ENCODE measurements at places on chromosomes 12 and 14.

DNA sequence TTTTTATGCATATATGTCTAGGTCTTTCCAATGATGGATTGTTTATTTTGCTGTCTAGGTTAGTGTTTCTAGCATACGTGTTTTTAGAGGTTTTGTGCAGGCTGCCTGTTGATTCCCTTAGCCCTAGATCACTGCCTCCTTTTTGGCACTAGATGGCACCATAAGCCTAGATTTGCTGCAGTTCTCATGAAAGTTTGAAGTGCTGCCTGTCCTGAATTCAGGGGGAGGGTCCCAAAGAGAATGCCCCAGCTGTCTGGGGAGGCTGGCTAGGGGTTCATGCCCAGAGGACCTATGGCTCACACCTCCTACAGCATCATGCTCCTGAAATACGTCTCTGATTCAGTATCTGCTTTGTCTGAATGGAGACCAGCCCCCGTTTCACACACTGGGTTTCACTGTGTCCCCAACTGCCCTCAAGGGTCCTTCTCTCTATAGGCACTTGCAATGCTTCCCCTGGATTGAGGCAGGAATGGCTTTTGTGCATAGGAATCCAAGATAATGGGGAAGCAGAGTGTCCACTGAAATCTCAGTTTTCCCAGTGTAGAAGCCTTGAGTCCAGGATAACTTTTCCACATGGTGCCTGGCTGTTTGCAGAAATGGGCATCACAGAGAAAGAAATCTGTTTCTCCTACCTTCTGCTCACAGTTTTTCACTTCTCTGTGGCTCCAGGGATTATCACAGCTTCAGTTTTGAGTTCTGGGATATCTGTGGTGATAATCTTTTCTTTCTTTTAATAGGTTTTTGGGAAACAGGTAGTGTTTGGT, 14.2 kb upstream of the TXNRD1 start:
- peak; percentile 8 for DNase-seq

- no peak for DNase-seq
These were observed 77.9 kb downstream of the PTGER2 start for GRCh38 chr14:52391881-52392615.

- DNase-seq, result no peak
These were observed 75.1 kb downstream of the FERMT2 start for GRCh38 chr14:52875707-52876106.

DNA sequence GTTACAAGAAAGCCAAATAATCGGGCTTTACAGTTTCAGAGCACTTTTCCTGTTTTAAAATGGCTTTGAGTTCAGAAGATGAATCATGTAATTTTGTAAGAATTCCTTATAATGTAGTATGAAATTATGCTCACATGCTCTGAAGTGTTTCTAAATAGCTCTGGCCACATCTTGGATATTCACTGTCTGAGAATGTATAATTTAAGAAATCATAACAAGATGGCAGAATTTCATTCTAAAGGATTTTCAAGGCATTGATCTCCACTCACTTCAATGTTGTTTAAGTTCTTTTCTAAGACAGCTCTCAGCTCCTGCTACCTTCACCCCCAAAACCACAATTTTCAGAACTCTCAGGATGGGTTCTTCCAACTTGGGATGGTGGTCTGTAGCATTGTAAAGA, 180.1 kb downstream of the DACT1 start:
- no peak for DNase-seq

- DNase-seq, result no peak
These were observed 28.0 kb downstream of the TXNRD1 start for GRCh38 chr12:104243551-104243950.

DNA sequence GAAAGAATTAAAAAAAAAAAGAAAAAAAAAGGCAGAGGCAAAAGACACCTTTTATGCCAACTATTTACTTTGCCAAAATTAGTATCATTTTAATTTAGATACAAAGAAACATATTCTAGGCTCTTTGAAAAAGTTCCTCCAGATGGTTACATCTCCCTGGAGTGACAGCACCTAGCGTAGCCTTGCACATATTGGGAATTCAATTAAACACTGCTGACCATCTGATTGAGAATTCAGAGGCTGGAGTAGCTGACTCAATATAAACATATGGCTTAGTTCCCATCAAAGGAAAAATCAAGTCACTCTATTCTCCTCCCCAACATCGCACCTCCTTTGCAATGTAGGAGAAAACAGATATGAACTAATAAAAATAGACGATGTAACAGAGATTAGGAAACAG, 36.4 kb downstream of the ANKS1B start:
- DNase-seq, result no peak

DNA sequence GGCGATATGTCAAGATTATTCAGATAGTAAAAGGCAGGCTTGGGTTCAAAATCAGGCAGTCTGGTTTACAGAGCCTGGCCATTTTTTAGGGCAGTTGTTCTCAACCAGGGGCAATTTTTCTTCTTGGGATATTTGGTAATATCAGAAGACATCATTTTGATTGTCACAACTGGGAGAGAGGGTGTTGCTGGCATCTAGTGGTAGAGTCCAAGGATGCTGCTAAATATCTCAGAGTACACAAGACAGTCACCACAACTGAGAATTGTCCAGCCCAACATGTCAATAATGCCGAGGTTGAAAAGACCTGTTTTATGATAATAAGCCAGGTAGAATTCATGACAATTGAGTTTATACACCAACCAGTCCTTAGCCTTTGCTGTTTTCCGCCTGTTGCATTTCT, 733.9 kb downstream of the NRXN3 start:
- DNase-seq, result no peak

GRCh38 chr14:39467889-39468524, 35.8 kb upstream of the FBXO33 start:
- DNase-seq, result no peak

DNA sequence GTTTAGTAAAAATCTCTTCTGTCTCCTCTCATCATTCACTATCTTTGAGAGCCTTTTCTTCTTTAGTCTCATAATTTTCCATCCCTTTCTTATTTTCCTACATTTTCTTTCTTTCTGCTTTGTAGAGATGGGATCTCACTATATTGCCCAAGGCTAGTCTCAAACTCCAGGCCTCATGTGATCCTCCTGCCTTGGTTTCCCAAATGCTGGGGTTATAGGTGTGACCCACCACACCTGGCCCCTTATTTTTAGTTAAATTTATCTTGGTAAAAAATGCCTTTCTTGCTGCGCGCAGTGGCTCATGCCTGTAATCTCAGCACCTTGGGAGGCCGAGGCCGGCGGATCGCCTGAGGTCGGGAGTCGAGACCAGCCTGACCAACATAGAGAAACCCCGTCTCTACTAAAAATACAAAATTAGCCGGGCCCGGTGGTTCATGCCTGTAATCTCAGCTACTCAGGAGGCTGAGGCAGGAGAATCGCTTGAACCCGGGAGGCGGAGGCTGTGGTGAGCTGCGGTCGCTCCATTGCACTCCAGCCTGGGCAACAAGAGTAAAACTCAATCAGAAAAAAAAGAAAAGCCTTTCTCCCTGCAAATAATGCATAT, 996 bp downstream of the SLC2A3 start:
- DNase-seq, result no peak

GRCh38 chr14:68677476-68677875, 115.4 kb downstream of the ZFP36L1 start:
- DNase-seq, result no peak

DNA sequence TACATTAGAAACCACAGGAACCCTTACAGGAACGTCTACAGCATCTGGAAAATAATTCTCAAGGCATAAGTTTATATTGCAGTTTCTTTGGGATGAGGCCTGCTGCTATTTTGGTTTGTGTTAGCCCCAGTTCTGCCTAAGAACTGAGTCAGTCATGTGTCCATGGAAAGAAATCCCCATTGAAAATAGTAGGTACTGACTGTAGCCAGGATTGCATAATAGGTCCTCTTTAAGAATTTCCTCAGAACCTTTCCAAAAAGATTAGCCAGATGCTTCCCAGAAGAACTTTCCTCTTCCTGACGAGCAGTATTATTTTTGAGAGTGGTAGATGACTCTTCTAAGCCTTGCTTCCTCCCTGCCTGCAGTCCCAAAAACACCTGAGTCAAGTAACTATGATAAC, 52.6 kb downstream of the RASSF8 start:
- no peak for DNase-seq

GRCh38 chr14:102086709-102086971, 204 bp downstream of the HSP90AA1 start:
- no peak for DNase-seq

GRCh38 chr14:81889529-81889928, 355.9 kb upstream of the SEL1L start:
- DNase-seq, result no peak

GRCh38 chr12:49923880-49924556, 20.3 kb upstream of the FAIM2 start:
- DNase-seq, result no peak

DNA sequence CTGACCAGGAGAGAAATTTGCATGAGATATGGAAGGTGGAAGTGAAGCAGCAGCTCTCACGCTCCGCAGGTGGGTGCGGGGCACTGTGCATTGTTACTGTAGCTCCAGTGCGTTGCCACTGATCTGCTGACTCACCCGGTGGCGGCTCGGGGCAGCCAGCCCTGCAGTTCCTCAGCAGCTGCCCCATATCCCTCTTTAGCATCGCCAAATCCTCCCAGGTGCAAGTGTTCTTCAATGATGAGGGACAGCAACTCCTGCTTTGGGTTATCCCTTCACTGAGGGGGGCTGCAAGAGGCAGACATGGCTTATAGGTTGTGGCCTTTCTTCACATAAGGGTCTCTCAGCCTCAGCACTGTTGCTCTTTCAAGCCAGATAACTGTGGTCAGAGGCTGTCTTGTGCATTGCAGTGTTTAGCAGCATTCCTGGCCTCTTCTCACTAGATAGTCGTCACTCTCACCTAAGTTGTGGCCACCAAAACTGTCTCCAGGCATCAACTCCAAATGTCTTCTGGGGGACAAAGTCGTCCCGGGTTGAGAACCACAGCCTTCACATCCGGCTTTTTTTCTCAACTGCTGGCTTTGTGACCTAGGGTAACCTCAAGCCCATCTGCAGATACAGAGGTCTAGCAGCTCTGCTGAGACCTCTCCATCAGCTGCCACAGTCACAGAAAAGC, 180.8 kb downstream of the EFCAB11 start:
- peak; percentile 25 for DNase-seq

DNA sequence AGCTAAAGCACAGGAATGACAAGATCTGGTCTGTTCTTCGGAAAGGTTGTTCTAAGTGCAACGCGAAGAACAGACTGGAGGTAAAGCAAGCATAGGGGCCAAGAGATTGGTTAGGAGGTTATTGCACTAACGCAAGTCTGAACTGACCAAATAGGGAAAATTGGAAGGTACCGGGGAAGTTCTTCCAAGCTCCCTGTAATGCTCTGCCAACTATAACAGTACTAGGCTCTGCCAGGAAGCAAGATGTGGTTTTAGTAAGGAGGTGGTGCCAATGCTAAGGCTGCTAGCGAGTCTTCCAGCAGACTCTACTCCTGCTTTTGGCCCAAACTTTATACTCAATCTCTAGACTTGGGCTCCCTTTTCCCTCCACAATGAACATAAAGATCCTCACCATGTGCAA, 138.6 kb downstream of the PAWR start:
- no peak for DNase-seq

DNA sequence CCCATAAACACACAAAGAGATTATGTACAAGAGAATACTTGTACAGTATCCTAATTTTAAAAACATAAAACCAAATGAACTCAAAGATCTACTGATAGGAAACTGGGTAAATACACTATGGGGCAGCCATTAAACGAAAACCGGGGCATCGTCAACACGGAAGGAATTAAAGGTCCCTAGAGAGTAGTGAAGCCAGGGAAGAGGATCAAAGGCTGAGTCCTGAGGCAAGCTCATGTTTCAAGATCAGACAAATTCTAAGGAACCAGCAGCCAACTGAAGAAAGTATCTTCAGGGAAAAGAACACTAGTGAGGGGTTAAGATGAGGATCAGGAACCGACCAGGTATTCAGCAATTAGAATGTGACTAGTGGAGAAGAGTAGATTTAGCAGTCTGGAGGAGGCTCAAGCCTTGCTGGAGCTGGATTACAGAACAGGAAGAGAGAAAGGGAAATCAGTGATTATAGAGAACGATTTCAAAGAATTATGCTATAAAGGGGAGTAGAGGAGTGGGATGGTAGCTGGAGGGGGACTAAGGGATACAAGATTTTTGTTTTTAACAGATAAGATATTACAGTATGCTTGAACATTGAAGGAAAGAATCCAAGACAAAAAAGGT, 23.7 kb downstream of the SEL1L start:
- DNase-seq, result no peak

All from activated naive CD4-positive, alpha-beta T cell (primary cell).